Activated CD4-positive, alpha-beta memory T cell treated with anti-CD3 and anti-CD28 coated beads, Interleukin-2, amount 10 ng/mL, durations not matched to agents 7 days and 5 days (primary cell): ENCODE measurements at places on chromosomes 7 and 10. TPM values are rescaled to one million over a fixed set of nuclear protein-coding genes. Genes with fewer than 3 reads are reported as not detected.

NKX1-2 gene
- total RNA-seq = not detected

SAMD9 gene
- total RNA-seq = 92.0 TPM

CC2D2B gene
- total RNA-seq = 0.35 TPM

SLC16A9 gene
- 0.58 TPM for total RNA-seq

H2BK1 gene
- total RNA-seq = not detected

GNA12 gene
- total RNA-seq = 17.4 TPM

ANXA8 gene
- total RNA-seq = 1.2 TPM

ST8SIA6 gene
- 0.95 TPM for total RNA-seq
